Renal cortical epithelial cell (primary cell): ENCODE measurements at places on chromosomes 1 and 21.

DNA sequence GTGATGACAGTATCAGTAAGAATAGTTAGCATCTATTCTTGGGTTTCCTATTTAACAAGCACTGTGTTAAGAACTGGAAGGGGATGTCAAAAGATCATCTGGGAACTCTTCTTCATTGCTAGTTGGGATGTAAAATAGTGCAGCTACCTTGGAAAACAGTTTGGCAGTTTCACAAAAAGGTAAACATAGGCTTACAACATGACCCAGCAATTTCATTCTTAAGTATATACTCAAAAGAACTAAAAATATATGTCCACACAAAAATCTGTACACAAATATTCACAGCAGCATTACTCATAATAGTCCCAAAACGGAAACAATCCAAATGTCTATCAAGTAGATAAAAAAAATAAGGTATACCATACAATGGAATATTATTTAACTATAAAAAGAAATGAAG, 45.7 kb downstream of the DIPK1A start:
- no peak for DNase-seq

- DNase-seq: no peak
Measured at GRCh38 chr1:3221112-3222041, 152.4 kb downstream of the PRDM16 start.

GRCh38 chr1:222665964-222666363, 46.3 kb downstream of the AIDA start:
- no peak for DNase-seq

- no peak for DNase-seq
Measured at GRCh38 chr1:117372863-117373412, 5.7 kb downstream of the MAN1A2 start.

- DNase-seq: no peak
Measured at GRCh38 chr1:60835649-60836048, 246.7 kb upstream of the NFIA start.

GRCh38 chr1:112699425-112700144, 7.3 kb downstream of the RHOC start:
- no peak for DNase-seq

DNA sequence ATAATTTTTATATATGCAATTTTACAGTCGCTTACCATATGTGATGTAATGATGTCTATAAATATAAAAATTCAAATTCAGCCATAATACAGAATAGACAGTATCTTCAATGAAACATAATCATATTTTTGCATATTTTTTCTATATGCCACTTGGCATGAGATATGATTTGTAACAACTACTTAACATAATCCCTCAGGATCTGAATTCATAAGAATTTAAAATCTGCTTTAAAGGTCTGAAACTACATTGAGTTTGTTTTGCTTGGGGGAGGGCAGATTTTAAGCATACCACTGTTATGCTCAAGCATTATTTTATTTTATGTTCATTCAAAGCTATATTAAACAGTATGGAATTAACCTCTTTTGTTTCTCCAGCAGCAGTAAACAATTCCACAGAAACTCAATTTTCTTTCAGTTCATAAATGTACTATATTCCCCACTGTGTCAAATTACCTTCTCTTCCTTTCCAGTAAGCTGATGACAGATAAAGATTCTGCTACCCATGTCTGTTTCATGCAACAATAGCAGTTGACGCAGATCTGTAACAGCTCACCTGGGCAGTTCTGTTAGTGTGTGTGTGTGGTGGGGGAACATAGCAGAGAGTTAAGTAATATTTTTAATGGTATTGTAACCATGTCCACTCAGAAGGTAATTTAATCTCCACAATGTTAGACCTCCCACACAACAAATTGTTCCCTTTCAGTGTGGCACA, 224.8 kb downstream of the NTNG1 start:
- no peak for DNase-seq

DNA sequence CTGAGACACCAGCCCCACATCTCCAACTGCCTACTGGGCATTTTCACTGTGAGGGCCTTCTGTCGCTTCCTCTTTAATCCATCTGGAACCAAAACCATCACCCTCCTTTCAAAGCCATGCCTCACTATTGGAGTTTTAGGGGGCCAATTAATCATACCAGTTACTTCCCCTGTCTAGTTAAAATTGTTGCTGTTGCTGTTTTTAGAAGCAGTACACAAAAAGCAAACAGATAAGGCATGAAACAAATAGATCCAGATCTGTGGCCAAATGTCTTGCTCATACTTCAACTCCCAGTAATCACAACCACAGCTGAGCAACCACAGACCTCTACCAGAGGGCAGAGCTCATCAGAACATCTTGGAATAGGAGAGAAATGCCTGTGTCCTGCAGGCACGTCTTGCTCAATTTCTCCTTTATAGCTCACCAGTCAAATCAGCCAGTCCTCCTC, 133.8 kb upstream of the C1orf105 start:
- DNase-seq: peak; percentile 91

- DNase-seq: no peak
Measured at GRCh38 chr1:18336801-18337200, 143.9 kb upstream of the KLHDC7A start.

DNA sequence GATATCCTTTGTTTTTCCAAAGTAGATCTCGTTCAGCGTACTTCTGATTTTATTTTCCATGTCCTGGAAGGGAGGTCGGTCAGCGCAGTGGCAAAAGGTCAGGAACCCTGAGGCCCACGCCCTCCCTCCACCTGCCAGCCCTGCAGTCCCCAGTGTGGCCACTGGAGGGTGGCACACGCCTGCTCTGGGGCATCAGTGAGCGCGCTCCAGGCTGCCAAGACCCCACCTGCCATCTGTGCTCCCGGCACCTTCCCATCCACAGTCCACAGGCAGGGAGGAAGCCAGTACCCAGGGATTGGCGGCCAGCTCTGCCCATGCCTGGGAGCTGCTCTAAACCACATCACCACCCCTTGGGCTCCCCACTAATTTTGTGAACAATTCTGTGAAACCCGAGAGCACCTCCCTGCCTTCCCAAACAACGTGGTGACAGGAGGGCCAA, 32.3 kb downstream of the SLC66A1 start:
- DNase-seq: no peak

DNA sequence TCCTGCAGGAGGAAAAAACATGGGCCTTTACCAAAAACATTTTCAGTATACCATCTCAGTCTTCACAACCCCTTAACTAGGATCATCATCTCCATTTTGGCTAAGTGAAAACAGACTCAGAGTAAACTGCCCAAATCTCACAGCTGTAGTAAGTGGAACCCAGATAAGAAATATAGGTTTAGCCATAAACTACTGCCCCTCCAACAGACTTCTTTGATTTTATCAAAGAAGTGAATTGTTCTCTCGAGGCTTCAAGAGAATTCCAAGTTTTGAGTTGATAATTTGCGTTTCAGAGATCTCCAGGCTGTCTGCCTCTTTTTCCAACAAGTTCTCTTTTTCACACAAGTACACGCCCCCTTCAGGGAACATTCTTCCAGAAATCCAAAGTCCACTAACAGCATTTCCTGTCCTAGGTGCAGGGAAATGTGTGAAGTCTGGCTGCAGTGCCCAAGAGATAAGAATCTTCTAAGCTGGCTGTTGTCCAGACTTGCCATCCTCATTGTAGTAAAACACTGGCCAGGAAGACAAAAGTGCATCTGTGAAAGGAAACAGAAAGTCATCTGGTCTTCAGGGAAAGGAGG, 30.8 kb downstream of the RNF19B start:
- DNase-seq: peak; percentile 74

- no peak for DNase-seq
Measured at GRCh38 chr1:246506367-246506673, 759 bp downstream of the SMYD3 start.

DNA sequence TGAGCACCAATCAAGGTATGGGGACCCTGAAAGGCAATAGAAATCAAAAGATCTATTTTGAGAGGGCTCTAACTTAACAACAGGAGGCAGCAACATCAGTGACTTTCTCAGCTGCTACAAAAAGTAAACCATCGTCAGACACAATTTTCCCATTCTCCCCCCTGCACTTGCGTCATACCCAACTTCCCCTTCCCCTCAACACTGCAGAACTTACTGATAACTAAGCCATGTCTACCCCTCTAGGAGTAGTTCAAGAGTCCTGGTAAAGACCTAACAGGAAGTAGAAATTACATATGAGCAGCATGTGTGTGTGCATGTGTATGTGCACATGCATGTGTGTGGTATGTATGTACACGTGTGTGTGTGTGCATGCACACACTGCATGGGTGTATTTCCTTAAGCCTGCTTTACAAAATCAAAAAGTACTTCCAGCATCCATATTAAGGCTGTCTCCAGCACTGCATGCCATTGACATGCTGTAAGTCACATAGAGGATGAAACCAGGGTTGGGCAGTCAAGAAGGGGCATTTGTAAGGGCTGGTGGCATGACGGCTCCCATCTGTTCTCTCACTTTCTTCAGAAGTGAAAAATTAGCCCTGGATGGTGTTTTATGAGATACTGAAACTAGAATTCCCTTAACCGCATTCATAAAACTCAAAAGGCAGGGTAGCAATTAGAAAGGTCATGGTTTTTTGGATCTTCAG, 460.1 kb upstream of the RUNX1 start:
- DNase-seq: no peak

DNA sequence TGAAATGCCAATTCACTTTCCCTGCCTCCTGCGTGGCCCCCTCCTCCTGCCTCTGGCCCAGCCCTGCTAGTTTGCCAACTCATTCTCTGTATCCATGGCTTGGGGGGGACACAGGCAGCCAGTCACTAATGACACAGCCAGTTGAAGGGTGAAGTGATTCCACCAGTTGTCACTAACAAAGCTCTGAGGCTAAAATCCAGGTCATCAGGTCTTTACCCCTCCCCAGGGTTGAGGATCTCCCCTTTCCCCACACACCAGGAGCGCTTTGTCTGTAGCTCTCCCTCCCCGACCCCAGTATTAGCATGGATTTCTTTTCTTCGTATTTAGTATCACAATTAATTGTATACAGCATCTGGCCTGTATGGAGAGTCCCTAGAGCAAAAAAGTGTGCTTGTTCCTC, 394.1 kb downstream of the RRAGC start:
- DNase-seq: no peak

DNA sequence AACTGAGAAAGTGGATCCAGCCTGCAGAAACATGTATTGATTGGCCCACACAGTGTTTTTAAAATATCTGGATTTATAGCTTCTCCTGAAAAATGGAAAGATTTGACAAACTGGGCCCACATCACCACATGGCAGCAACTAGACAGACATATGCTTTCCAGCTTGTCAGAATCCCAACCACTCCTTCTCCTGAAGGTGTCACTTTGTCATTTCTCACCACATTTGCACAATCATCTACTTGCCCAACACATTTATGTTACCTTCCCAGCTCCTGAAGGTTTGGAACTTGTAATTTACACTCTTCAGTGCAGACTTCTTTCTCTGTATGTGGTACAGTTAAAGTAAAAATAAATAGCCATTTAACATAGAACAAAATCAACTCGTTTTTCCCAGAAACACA, 126.1 kb upstream of the KIAA1614 start:
- DNase-seq: no peak
